ENCODE measurements at places on chromosomes 4 and X. TPM values are rescaled to one million over a fixed set of nuclear protein-coding genes. Genes with fewer than 3 reads are reported as not detected.

The TAF7L gene
- total RNA-seq = not detected

The STPG2 gene
- total RNA-seq = 0.28 TPM

GRCh38 chr4:78566834-78567499, 15.4 kb downstream of the ANXA3 start:
- DNase-seq = no peak

DNA sequence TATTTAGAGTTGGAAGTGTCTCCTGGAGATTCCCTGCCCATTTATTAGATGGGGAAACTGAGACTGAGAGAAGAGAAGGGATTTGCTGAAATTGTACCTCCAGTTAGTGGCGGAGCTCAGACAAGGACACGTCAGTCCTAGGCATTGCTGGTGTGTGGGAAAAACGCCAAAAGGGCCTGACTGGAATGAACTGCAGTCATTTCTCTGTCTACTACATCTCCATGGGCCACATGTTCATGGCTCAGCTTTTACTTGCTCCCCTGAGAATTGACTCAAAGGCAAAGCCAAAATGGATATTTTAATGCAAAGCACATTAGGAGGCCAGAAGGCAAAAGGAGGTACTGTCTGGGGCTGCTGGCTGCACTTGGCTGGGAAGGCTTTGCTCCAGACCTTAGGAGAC, 3.9 kb downstream of the TFDP3 start:
- no peak for DNase-seq

The TLR10 gene
- 0.20 TPM for total RNA-seq

- no peak for DNase-seq
Observed at GRCh38 chrX:151873096-151873495, 39.6 kb upstream of the MAGEA4 start.

- no peak for DNase-seq
Observed at GRCh38 chr4:186118582-186118981, 14.1 kb downstream of the FAM149A start.

- DNase-seq = no peak
Observed at GRCh38 chr4:61451935-61452334, 251.8 kb downstream of the ADGRL3 start.

The RBM47 gene
- total RNA-seq = 47.8 TPM

The MAGEB18 gene
- total RNA-seq = not detected

GRCh38 chr4:97235521-97235920, 907.8 kb downstream of the STPG2 start:
- no peak for DNase-seq

DNA sequence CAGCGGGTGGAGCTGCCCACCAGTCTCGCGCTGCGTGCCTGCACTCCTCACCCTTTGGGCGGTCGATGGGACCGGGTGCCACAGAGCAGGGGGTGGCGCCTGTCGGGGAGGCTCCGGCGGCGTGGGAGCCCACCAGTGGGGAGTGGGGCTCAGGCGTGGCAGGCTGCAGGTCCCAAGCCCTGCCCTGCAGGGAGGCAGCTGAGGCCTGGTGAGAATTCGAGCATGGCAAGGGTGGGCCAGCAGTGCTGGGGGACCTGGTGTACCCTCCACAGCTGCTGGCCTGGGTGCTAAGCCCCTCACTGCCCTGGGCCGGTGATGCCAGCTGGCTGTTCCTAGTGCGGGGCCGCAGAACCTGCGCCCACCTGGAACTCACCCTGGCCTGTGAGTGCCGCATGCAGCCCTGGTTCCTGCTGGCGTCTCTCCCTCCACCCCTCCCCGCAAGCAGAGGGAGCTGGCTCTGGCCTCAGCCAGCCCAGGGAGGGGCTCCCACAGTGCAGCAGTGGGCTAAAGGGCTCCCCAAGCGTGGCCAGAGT, 746.6 kb upstream of the PABPC4L start:
- DNase-seq = peak; percentile 68

The NSUN7 gene
- 6.5 TPM for total RNA-seq

DNA sequence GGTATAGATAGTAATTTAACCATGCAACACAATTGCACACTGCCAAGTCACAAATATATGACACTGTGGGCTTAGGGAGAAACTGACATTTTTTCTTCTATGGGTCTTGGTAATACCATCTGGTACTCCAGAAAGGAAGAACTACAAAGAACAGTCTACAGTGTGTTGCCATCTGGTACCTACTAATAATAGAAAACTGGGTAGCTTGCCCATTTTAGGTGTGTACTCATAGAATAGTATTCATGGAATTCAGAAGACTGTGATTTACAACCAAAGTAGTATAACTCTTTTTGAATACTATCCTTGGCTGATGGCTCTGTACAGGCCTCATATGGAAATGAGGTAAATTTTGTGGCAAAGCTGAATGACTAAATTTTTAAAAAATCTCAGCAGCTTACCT, 132.6 kb upstream of the RPS6KA6 start:
- DNase-seq = no peak

DNA sequence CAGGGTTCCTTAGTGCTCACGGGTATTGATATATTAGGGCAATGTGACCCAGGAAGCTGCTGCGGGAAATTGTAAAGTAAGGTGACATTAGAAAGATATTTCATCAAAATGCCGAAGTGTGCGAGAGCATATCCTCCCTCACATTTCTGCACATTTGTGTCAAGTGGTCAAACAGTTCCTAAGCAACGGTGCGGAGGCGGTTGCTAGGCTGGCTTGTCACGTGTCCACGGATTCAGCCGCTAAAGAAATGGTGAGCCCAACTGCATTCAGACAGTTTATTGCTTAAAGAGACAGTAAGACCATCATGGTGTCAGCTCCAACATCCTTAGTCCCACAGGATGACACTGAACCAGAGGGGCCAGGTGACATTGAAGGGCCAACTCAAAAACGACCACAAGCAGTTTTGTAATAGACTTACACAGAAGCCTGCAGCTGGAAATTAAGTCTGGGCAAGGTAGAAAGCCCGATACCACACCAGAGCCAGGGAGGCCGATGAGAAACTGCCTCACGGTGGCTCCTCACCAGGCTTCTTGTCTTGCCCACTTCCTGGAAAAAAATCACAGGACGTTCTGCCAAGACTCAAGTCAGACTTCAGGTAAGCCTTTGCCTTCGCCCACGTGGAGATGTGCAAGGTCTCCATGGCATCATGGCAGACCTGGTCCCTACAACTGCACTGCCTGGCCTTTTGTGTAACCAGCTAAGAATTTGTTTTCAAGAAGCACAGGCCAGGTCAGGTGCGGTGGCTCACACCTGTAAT, 50.4 kb downstream of the USP11 start:
- no peak for DNase-seq

DNA sequence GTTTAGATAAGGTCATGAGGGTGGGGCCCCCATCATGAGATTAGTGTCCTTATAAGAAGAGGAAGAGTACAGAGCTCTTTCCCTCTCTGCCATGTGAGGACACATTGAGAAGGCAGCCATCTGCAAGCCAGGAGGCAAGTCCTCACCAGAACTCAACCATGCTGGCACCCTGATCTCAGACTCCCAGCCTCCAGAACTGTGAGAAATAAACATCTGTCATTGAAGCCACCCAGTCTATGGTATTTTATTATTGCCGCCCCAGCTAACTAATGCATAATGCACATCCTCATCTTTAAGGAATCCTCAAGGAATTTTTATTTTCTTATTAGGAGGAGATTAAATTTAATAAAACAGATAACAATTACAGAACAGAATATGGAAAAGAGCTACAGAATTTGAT, 16.7 kb upstream of the EXOSC9 start:
- DNase-seq = no peak

The ITIH6 gene
- total RNA-seq = not detected

The MAGEA1 gene
- not detected for total RNA-seq

DNA sequence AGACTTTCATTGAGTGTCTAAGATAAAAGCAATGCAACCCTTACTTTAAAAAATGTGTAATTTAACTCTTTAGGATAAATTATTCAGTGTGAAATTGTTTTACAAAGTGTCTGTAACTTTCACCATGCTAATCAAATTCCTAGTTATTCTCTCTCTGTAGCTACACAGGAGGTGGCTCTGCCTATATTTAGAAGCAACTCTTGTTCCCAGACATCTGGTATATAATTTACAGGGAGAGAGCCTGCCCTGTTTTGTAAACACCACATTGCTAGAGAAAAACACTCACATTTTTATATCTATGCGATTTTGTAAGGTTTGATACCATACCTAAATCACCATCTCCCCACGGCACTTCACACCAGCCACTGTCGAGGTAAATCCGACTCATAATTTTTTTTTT, 35.5 kb upstream of the SPATA4 start:
- DNase-seq = no peak

The EXOC1L gene
- not detected for total RNA-seq

The CYSLTR1 gene
- total RNA-seq = 0.42 TPM

The SUPT20HL2 gene
- not detected for total RNA-seq

GRCh38 chr4:162015090-162015489, 148.7 kb downstream of the FSTL5 start:
- no peak for DNase-seq

The TBX22 gene
- not detected for total RNA-seq

- DNase-seq = no peak
Observed at GRCh38 chr4:38634047-38634759, 29.8 kb upstream of the KLF3 start.

DNA sequence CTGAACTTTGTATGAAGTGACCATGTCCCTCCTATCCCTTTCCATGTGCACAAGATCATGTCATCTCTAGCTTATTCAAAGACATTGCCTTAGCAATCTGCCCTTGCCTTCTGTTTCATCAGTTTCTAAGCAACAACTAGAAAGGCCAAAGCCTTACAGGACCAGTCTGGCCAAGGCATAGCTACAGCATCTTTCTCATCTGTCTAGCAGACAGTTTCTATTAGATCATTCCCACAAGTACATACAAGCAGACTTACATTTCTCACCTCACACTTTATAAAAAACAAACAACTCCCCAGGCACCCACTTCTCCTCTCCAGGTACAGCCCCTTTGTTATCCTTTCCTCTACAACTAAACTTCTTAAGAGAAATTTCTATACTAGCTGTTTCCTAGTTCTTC, 188.7 kb upstream of the AADAT start:
- DNase-seq = no peak

DNA sequence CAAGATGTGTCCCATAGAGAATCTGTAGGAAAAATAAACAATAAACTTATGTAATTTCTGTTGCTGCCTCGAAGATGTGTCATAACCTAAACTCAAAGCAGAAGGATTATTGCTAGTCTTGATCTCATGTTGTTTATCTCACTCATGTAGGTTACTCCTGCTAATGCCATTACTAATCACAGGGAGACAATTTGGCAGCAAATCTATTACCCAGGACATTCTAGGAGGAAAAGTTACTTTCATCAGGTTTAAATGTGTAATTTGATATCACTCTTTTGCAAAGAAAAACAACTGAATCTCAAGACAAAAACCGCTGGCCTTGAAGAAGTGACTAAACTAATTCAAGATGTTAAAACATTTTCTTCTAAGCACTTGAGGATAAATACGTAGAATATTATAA, 34.0 kb downstream of the LDOC1 start:
- DNase-seq = no peak

DNA sequence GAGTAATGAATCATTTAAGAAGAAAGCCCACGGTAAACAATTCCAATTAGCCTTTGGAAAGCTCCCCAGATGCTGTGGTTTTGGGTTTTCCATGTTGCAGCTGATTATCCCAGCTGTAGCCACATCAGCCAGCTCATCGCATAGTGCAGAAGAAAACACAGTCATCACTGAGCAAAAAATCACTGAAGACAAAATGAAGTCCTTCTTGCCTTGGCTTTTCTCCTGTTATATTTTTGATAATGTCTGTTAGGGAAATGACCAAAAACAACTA, 193.0 kb upstream of the C1QTNF7 start:
- no peak for DNase-seq

The GPRASP1 gene
- total RNA-seq = 3.7 TPM

DNA sequence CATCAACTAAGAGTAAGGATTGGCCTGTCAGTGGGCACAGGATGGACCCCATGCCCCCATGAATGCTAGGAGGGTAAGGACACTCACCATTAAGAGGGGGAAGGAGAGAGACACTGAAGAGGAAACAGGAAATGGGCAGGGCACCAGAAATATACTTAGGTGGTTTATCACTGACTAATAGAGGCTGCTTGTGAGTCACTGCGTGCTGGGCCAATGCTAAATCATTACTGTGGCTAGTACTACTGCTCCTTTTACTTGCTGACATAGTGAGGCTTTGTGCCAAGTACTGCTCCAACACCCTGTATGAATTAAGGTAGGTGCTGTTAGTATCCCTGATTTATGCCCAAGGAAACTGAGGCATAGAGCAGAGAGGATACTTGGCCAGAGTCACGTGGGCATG, 130.4 kb upstream of the FRMPD4 start:
- DNase-seq = no peak

DNA sequence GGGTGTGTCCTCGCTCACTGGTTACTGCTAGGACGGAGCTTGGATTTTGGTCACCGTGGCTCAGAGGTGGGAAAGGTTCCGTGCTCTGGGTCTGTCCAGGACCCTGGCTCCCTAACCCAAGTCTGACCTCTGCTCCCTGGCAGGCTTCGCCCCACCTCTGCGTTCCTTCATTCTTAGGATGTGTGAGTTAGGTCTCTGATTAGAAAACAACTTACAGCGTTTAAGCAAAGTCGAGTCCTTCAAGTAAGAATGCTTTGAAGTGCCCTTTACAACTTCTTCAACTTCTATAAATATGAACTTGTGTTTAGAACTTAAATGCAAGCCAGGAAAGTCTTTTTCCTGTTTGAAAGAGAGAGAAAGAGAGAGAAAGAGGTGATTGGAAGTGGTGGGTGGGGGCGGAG, 891 bp downstream of the TLR2 start:
- no peak for DNase-seq

- DNase-seq = no peak
Observed at GRCh38 chr4:110287130-110287529, 88.7 kb upstream of the ELOVL6 start.

DNA sequence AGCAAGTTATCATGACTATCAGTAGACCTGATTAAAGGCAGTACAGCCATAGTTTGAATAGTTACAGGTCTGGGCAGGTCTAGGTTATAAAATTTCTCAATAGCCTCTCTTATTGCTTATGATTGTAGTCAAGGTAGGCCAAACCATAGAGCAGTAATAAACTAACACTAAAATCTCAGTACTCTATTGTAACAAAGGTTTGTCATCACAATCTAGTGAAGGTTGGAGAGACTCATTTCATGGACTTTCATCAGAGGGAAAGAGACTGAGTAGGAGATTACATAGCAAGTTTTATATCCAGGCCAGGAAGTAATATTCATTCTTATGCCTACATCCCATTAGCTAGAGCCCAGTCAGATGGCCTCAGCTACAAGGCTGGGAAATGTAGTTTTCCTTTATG, 141.0 kb downstream of the ASB9 start:
- no peak for DNase-seq

- DNase-seq = no peak
Observed at GRCh38 chr4:152202415-152202814, 333.5 kb downstream of the FBXW7 start.

The S100P gene
- total RNA-seq = not detected

The STK26 gene
- 2.1 TPM for total RNA-seq

DNA sequence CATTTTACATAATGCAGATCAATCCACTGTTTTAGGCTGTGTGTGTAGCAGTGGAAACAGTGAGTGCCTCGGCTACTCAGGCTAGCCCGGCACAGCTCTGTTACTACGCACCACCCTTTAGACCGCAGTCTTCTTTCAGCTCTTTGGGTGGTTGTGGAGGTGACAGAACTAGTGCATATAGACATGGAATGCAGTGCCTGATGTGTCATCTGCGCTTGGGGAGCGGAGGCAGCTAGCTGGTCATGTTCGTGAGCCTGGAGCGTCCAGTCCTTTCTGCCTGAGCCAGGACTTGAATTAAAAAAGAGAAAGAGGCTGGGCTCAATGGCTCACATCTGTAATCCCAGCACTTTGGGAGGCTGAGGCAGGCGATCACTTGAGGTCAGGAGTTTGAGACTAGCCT, 4.8 kb downstream of the TBC1D14 start:
- DNase-seq = no peak

GRCh38 chr4:174528226-174528625, 5.9 kb upstream of the HPGD start:
- DNase-seq = no peak

All from pancreas (tissue), 10 donors.